Pancreas (tissue), 10 donors: ENCODE measurements at places on chromosomes 4 and X. TPM values are rescaled to one million over a fixed set of nuclear protein-coding genes. Genes with fewer than 3 reads are reported as not detected.
A peak's percentile ranks its signal among the peaks of the same experiment; 100 is the strongest.

DNA sequence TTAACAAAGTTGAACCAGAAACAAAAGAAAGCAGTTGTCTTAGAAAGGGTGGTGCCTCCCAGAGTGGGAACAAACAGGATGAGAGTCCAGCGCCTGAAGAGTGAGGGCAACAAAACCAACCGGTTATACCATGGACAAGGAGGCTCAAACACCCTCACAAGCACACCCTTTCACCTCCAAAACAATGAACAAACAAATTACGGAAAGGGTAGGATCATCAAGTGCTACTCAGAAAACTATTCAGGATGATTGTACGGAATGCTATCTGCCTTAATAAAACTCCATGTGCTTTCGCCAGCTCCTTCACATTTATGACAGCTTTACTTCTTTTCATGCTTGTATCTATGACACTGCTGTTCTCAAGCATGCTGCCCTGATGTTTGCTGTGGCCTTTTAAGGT, 26.8 kb downstream of the SLC39A8 start:
- H3K36me3 ChIP-seq: no peaks in the 10 kb centered on the region
- H3K4me1 ChIP-seq: no peaks in the 10 kb centered on the region
- no peaks in the 10 kb centered on the region for H3K27me3 ChIP-seq
- H3K27ac ChIP-seq: no peak overlapping the region
- DNase-seq: no peak

GRCh38 chr4:184596617-184597185, 52.5 kb downstream of the CASP3 start:
- DNase-seq: no peak
- H3K36me3 ChIP-seq: no peaks in the 10 kb centered on the region
- no peaks in the 10 kb centered on the region for H3K4me1 ChIP-seq

Gene ADD1
- 70.9 TPM for total RNA-seq

Gene HTR2C
- total RNA-seq: not detected

DNA sequence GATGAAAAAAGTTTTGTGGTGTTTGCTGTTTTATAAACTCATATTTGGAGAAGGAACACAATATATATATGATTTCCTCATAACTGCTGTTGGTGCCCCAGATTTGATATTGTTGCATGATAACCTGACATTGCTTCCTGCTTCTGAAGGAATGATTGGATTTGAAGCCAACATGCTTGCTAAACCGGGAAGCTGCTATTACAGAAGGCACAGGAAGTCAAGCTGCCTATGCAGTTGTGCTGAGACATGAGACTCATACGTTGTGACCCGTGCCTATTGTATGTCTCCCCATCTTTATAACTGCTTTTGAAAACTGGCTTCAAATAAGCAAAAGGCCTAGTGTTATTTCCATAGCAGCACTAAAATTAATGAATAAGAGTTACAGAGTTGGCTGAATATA, 32.9 kb downstream of the GAB1 start:
- no peak overlapping the region for H3K4me3 ChIP-seq
- H3K27me3 ChIP-seq: no peaks in the 10 kb centered on the region
- H3K36me3 ChIP-seq: no peaks in the 10 kb centered on the region
- H3K4me1 ChIP-seq: no peaks in the 10 kb centered on the region

Gene PABPC4L
- 0.43 TPM for total RNA-seq

GRCh38 chrX:30246769-30247489, at the start of gene MAGEB1:
MAGEB1 (plus strand) TSS chrX:30247146; CDS start chrX:30250494, 3,348 bp downstream.
- no peak within 1 kb of the TSS for H3K4me3 ChIP-seq
- no peak within 1 kb of the TSS for H3K27ac ChIP-seq
- H3K4me1 ChIP-seq: no peaks in the 10 kb centered on the region
- H3K27me3 ChIP-seq: no peaks in the 10 kb centered on the region
- DNase-seq: no peak

DNA sequence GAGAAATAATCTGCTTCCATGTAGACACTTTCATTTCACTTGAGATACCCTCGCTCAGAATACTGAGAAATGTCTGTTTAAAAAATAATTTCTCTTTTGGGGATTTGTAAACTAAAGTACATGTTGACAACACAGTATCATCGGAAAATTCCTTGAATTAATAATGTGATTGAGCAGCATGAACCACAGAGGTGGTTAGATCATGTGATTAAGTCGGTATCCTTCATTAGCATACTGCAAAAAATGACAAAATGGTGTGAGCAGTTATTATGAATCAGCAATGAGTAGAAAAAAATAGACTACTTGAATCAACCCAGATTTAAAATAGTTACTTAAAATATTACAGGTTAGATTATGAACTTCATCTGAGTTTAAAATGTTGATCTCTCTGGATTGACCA, 14.1 kb downstream of the MAP7D3 start:
- H3K27ac ChIP-seq: no peak overlapping the region
- H3K4me1 ChIP-seq: no peaks in the 10 kb centered on the region
- H3K4me3 ChIP-seq: no peak overlapping the region
- H3K27me3 ChIP-seq: peaks cover 8% of the 10 kb centered on the region
- no peak for DNase-seq

GRCh38 chrX:44890247-44890646, 17.3 kb downstream of the KDM6A start:
- no peaks in the 10 kb centered on the region for H3K27me3 ChIP-seq
- H3K27ac ChIP-seq: no peak overlapping the region
- no peak overlapping the region for H3K4me3 ChIP-seq
- H3K36me3 ChIP-seq: no peaks in the 10 kb centered on the region

Gene DCAF8L2
- total RNA-seq: not detected

GRCh38 chr4:156169011-156169410, 215.3 kb upstream of the CTSO start:
- DNase-seq: no peak
- H3K4me1 ChIP-seq: no peaks in the 10 kb centered on the region
- H3K27ac ChIP-seq: no peak overlapping the region
- H3K27me3 ChIP-seq: no peaks in the 10 kb centered on the region

Gene SPACA5
- total RNA-seq: not detected

GRCh38 chr4:74085669-74086068, 13.3 kb downstream of the CXCL2 start:
- H3K4me3 ChIP-seq: no peak overlapping the region
- no peaks in the 10 kb centered on the region for H3K4me1 ChIP-seq
- H3K27ac ChIP-seq: no peak overlapping the region
- no peaks in the 10 kb centered on the region for H3K27me3 ChIP-seq
- DNase-seq: no peak

DNA sequence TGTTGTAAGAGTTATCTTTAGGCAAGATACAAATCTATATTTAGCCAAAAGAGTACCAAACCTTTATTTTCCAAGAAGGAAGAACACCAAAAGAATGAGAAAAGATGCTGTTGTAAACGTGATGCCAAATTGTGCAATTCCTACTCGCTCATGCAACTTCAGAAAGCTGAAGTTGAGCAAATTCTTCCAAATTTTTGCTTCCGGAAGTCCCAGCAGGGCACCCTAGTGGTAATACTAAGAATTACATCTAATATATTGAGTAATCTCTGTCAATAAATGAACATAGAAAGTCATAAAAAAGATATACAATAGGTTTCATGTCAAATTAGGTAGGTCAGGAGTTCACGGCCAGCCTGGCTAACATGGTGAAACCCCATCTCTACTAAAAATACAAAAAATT, 36.0 kb upstream of the SMARCAD1 start:
- no peaks in the 10 kb centered on the region for H3K4me1 ChIP-seq
- no peak overlapping the region for H3K4me3 ChIP-seq
- H3K27me3 ChIP-seq: no peaks in the 10 kb centered on the region
- H3K36me3 ChIP-seq: no peaks in the 10 kb centered on the region
- no peak for DNase-seq

GRCh38 chrX:1903236-1903935, 288.5 kb downstream of the ASMT start:
- DNase-seq: no peak
- no peaks in the 10 kb centered on the region for H3K27me3 ChIP-seq
- no peaks in the 10 kb centered on the region for H3K36me3 ChIP-seq
- no peaks in the 10 kb centered on the region for H3K4me1 ChIP-seq
- H3K27ac ChIP-seq: no peak overlapping the region

DNA sequence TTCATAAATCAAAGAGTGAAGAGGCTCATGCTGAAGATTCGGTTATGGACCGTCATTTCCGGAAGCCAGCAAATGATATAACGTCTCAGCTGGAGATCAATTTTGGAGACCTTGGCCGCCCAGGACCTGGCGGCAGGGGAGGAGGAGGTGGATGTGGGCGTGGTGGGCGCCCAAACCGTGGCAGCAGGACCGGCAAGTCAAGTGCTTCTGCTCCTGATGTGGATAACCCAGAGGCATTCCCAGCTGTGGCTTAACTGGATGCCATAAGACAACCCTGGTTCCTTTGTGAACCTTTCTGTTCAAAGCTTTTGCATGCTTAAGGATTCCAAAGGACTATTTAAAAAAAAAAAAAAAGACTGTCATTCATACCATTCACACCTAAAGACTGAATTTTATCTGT, 44.0 kb upstream of the EFNB1 start:
- peaks cover 2% of the 10 kb centered on the region for H3K27me3 ChIP-seq
- no peak for DNase-seq
- H3K36me3 ChIP-seq: no peaks in the 10 kb centered on the region
- no peak overlapping the region for H3K4me3 ChIP-seq
- no peak overlapping the region for H3K27ac ChIP-seq

Gene ZDHHC15
- 0.46 TPM for total RNA-seq

DNA sequence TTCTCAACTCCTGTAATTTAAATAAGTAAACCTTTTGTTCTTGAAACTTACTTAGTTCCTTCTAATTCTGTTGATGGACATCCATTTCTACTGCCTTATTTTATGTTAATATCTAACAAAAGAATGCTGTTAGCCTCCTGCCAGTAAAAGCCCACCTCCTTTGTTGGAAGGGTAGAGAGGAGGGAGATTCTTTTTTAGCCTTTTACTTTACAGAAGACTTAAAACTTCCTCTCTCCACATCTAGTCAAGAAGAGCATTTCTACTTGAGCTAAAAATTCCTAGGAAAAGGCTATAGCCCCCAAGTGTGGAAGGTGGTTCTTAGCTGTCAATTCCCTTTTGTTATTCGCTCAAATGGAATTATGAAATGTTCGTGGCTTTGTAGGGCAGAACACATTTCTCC, 118.7 kb downstream of the ZIC3 start:
- no peak for DNase-seq
- H3K4me3 ChIP-seq: no peak overlapping the region
- H3K36me3 ChIP-seq: no peaks in the 10 kb centered on the region
- H3K27me3 ChIP-seq: no peaks in the 10 kb centered on the region

DNA sequence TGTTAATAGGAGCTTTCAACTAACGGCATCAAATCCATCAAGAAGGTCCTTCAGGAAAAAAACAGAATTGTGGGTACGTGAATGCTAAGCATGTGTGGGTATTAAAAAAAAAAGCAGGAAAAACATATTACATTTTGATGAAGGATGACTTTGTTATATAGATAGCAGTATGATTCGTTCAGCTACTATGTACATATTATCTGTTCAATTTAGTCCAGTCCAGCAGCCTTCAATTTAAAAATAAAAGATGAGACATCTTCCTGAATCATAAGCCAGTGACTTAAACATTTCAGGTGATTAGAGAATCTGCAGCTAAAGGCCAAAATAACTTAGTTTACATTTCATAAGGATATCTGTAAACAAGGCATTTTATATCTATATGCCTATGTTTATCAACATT, 63.4 kb downstream of the LCORL start:
- DNase-seq: no peak
- H3K4me1 ChIP-seq: peaks cover 4% of the 10 kb centered on the region
- H3K36me3 ChIP-seq: no peaks in the 10 kb centered on the region
- no peaks in the 10 kb centered on the region for H3K27me3 ChIP-seq
- H3K27ac ChIP-seq: no peak overlapping the region

Gene STOX2
- 11.9 TPM for total RNA-seq

- no peaks in the 10 kb centered on the region for H3K36me3 ChIP-seq
- no peaks in the 10 kb centered on the region for H3K4me1 ChIP-seq
- no peak overlapping the region for H3K4me3 ChIP-seq
- DNase-seq: peak; percentile 54
These were observed 10.7 kb upstream of the CXCL8 start for GRCh38 chr4:73729534-73730165.

GRCh38 chrX:85109235-85109634, 105.6 kb downstream of the APOOL start:
- peak; percentile 3 for DNase-seq
- H3K27ac ChIP-seq: no peak overlapping the region
- no peak overlapping the region for H3K4me3 ChIP-seq
- no peaks in the 10 kb centered on the region for H3K36me3 ChIP-seq
- no peaks in the 10 kb centered on the region for H3K4me1 ChIP-seq
- H3K27me3 ChIP-seq: no peaks in the 10 kb centered on the region

GRCh38 chr4:95742179-95742578, 97.7 kb upstream of the PDHA2 start:
- no peak overlapping the region for H3K4me3 ChIP-seq
- no peaks in the 10 kb centered on the region for H3K36me3 ChIP-seq
- no peaks in the 10 kb centered on the region for H3K4me1 ChIP-seq
- no peak for DNase-seq
- no peak overlapping the region for H3K27ac ChIP-seq
- H3K27me3 ChIP-seq: no peaks in the 10 kb centered on the region

GRCh38 chr4:71188156-71188640, 150.6 kb upstream of the SLC4A4 start:
- peak overlapping the region; percentile 89 for H3K27ac ChIP-seq
- H3K4me1 ChIP-seq: peaks cover 12% of the 10 kb centered on the region
- peak overlapping the region; percentile 69 for H3K4me3 ChIP-seq
- H3K36me3 ChIP-seq: no peaks in the 10 kb centered on the region
- no peak for DNase-seq

- H3K27me3 ChIP-seq: no peaks in the 10 kb centered on the region
- H3K4me1 ChIP-seq: no peaks in the 10 kb centered on the region
- H3K36me3 ChIP-seq: no peaks in the 10 kb centered on the region
- DNase-seq: no peak
- H3K4me3 ChIP-seq: no peak overlapping the region
- H3K27ac ChIP-seq: no peak overlapping the region
These were observed 271.8 kb upstream of the TENM3 start for GRCh38 chr4:181971411-181971810.

Gene SMIM10
- 1.2 TPM for total RNA-seq

GRCh38 chr4:26093551-26093950, 179.5 kb downstream of the SMIM20 start:
- H3K4me1 ChIP-seq: no peaks in the 10 kb centered on the region
- no peaks in the 10 kb centered on the region for H3K36me3 ChIP-seq
- no peak overlapping the region for H3K4me3 ChIP-seq
- no peak for DNase-seq

DNA sequence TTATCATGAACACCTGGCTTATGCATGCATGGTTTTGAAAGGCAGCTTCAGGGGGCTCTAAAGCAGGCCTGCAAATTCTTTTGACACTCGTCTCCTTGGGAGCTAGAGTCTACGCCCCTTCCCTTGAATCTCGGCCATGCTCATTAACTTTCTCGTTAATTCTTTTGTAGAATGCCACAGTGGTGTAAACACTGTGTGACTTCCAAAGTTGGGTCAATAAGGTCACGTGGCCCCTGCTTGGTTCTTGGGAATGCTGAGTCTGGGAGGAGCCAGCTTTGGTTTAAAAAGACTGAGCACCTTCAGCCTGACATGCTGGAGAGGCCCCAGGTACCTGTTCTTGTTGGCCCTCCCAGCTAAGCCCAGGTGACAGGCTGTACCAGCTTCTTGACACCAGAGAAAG, 228.4 kb downstream of the DHRSX start:
- DNase-seq: no peak
- no peak overlapping the region for H3K4me3 ChIP-seq
- no peaks in the 10 kb centered on the region for H3K36me3 ChIP-seq
- H3K4me1 ChIP-seq: no peaks in the 10 kb centered on the region
